GM13976 (cell line): ENCODE measurements at places on chromosomes 5 and 9.

DNA sequence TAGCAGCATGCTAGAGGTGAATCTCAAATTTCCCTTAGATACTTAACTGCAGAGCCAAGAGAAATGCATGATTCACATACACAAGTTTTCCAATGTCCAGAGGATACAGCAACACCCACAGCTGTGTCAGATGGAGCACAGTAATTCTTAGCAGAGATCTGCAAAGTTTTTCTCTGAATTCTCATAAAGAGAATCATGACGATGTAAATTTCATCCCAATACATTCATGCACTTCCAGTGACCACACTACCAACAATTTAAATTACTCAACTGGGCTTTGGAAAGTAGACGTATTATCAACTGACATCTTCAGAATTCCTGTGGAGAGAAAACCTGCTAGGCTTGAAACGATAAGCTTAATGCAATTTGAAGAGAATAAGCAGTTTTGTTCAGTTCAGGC, 378.8 kb upstream of the TLE4 start:
- no peak for DNase-seq

- no peak for DNase-seq
These were observed 94.0 kb downstream of the RAPGEF6 start for GRCh38 chr5:131541071-131541470.

- DNase-seq, result no peak
These were observed 1018.4 kb upstream of the ARRDC3 start for GRCh38 chr5:92401492-92401891.

- DNase-seq, result no peak
These were observed 4.5 kb downstream of the PTPN3 start for GRCh38 chr9:109493648-109494047.

DNA sequence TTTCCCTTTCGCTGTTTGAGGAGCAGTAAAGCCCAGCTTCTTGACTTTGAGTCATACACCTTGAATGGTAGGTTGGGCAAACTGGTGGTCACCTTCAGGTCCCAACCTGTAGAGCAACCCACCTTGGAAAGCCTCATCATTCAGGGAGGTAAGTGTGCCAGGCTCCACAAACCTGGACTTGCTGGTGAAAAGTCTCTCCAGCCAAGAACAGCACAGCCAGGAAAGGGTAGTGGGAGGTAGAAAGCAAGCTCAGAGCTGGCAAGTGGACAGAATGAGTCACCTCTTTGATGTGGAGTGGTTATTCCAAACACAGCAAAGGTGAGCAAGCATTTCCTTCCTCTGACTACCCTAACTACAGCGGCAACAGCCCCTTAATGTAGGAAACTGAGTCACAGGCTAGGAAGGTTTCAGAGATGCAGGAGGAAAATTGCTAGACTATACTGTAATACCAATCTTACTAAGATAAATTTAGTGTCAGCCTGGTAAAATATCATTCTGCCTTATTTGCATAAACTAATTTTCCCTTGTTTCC, 117.5 kb upstream of the MTAP start:
- no peak for DNase-seq

- no peak for DNase-seq
These were observed 41.4 kb upstream of the DAB2IP start for GRCh38 chr9:121609822-121610637.

DNA sequence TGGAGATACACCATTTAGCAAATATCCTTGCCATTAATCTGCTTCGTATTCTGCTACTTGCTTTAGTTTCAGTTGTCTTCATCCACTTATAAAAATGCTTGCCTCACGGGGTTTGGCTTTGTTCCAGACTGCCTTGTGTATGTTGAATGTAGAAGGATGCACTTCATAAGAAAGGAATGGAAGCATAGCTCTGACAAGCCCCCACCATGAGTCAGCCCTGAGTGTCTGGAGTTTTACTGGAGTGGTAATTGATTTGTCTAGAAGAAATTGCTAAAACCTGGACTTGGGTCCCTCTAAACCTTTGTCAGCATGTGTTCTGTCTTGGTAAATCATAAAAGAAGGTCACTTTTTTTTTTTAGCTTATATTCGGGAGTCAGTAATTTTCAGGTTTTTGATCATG, 4.6 kb downstream of the TEX48 start:
- DNase-seq, result no peak

- no peak for DNase-seq
These were observed 20.6 kb downstream of the DROSHA start for GRCh38 chr5:31511305-31511704.

DNA sequence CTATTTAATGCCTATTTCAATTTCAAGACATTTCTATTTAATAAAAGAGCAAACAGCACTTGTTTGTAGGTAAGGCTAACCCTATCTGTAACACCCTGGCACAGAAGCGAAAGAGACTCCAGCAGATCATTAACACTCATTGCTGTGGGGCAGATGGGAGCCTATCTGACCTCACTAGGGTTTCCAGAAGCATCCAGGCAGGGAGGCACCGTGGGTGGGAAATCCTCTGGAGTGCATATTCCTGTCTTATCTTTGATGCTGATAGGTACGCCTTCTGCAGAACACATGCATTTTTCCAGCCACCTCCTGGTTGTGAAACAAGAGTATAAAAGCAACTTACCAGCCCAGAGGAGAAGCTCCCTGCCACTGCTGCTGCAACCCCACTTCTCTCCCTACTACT, 233.7 kb downstream of the GLIS3 start:
- no peak for DNase-seq

DNA sequence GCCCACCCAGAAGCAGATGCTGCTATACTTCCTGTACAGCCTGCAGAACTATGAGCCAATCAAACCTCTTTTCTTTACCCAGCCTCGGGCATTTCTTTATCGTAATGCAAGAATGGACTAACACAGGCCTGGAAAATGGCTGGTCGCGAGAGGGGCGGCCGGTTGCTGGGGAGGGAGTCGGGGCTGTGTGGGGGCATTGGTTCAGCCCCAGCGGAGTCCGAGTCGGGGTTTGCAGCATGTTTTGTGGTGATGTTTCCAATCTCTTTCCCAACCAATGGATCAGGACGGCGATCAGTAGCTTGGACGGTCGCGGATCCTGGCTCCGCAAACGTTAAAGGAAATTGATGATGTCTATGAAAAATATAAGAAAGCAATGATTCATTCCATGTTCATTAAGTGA, 18.7 kb upstream of the IL31RA start:
- no peak for DNase-seq

- DNase-seq, result no peak
These were observed 134.2 kb upstream of the RASGRF2 start for GRCh38 chr5:80825786-80826460.

DNA sequence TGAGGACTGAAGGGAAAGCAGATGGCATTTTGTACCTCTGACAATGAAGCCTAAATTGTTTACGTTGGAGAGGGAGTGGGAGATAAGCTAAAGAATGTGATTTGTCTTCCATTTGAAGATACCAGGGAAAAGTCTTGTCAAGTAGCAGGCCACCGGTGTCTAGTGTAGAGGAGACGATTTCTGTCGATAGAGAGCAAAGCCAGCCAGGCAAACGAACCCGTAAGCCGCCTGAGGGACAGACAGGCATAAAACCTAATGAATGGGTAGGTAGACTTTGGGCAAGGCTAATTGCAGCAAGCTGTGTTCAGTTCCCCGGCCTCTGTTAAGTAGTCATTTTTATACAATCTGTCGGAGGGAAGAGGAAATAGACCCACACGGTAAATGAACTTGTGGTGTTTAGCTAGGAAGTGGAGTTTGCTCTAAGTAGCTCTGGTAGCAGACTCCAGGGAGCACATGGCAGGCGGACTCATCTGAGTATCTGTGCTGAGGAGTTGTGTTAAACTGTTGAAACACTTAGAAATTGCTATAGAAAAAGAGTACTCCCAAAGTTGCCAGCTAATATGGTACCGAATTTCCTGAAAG, 28.8 kb downstream of the SMARCA2 start:
- DNase-seq, result no peak

- DNase-seq, result no peak
These were observed 179.8 kb upstream of the ARRDC3 start for GRCh38 chr5:91562922-91563321.

- DNase-seq, result peak; percentile 13
These were observed 207.2 kb downstream of the ENC1 start for GRCh38 chr5:74433255-74433895.

- no peak for DNase-seq
These were observed 3.8 kb upstream of the NDST1 start for GRCh38 chr5:150503977-150504620.

- DNase-seq, result no peak
These were observed 709.3 kb downstream of the MAT2B start for GRCh38 chr5:164214698-164215097.

- no peak for DNase-seq
These were observed 138.5 kb upstream of the S1PR3 start for GRCh38 chr9:88852794-88853193.

GRCh38 chr9:4678679-4679267, 596 bp upstream of the CDC37L1 start:
- DNase-seq, result no peak

DNA sequence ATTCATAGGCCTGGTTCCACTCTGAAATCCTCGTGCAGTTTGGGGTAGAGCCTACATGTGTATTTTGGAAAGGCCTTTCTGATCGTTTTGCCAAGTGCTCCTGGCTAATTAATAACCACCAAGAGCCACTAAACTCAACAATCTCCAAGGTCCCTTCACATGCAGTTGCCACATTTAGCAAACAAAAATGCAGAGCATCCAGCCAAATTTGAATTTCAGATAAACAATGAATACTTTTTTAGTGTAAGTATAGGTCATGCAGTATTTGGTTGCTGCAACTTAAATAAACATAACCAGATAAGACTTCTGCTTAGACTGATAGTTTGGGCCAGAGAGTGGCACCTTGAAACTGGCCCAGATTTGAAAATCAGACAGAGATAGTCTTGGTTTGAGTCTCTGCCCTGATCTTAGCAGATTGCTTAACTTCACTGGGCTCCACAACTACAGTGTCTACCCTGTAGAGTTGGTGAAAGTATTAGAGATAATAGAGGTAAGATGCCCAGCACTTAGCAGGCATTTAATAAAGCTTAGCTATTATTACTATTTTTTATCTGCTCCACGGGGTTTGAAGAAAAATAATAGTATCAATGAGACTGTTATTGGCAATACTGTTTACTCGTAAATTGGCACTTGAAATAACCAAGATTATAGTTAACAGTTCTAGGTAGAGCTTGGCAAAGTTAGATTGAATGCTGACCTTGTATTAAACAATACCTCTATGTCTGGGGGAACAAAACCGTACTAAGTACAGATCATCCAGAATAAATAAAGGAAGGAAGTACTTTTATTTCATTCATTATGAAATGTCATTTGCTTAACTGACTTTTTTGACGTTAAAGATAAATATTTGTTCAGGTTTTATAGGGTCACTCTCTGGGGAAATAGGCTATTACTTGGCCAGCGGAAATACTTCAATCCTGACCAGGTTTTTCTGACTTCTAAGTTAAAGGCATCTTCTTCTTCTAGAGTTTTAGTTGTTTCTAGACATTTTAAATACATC, 274.8 kb downstream of the DOCK8 start:
- DNase-seq, result no peak

DNA sequence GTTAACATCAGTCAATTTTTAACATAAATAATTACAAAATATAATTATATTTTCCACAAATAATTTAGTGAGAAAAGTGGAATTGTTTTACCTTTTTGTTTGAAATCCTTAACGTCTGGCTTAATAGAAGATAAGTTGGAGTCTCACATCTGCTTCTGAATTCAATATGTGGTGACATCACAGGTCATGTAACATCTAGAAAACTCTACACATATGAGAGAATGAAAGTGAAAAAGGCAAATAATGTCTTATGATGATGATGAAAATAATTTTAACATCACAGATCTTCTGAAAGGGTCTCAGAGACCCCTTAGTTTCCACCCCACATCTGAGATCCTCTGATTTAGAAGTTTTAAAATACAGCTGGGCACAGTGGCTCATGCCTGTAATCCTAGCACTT, 81.5 kb downstream of the PRKACG start:
- no peak for DNase-seq

GRCh38 chr9:81456431-81457006, 232.8 kb downstream of the TLE1 start:
- no peak for DNase-seq

- no peak for DNase-seq
These were observed 53.5 kb upstream of the IL7R start for GRCh38 chr5:35803191-35803651.

DNA sequence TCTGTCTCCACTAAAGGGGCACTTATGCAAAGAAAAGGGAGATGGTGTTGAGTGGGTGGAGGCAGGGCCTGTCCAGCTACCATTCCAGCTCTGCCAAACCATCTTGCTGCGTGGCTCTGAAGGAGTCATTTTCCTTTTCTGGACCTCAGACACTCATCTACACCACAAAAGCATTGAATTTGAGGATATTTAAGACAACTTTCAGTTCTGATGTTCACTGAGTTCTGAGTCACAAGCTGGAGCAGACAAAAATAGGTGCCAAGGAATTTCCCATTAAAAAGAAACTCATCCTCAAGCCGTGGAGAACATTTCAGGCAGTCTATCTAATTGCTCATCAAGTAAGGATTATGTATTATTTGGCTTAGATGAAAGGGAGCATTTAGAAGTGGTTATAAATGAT, 195.0 kb upstream of the TBC1D2 start:
- no peak for DNase-seq

DNA sequence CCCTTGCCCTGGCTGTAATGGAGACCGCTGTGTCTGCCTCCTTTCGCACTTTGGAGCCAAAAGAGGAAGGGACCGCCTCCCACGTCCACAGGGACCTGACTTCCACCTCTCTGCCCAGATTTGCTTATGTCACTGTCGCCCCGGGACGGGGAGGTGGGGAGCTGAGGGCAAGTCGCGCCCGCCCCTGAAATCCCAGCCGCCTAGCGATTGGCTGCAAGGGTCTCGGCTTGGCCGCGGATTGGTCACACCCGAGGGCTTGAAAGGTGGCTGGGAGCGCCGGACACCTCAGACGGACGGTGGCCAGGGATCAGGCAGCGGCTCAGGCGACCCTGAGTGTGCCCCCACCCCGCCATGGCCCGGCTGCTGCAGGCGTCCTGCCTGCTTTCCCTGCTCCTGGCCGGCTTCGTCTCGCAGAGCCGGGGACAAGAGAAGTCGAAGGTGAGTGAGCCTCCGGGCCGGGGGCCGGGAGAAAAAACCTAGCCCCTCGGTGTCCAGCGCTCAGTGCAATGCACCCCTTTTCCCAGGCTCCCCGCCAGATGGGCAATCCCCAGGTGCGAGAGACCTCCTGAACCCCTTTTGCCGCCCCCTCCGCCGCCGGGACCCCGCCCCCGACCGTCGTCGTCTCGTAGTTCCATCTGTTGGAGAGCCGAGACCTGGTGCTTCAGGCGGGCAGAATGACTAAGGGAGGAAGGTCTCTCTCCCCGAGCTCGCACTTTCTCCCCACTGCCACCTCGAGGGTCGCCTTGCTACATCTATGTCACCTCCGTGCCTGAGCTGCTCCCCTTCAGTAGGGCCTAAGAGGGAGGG, at the start of gene GPX3:
Gene GPX3 (plus strand): TSS at position 288 of the 807 bp plus-strand sequence. CDS start 64 bp downstream, at position 352.
- DNase-seq, result peak; percentile 77
